ENCODE measurements at places on chromosomes 16 and 17. TPM values are rescaled to one million over a fixed set of nuclear protein-coding genes. Genes with fewer than 3 reads are reported as not detected.

GRCh38 chr16:79287424-79287917 lies 313.1 kb downstream of the MAF start:
- no peak for DNase-seq

DNA sequence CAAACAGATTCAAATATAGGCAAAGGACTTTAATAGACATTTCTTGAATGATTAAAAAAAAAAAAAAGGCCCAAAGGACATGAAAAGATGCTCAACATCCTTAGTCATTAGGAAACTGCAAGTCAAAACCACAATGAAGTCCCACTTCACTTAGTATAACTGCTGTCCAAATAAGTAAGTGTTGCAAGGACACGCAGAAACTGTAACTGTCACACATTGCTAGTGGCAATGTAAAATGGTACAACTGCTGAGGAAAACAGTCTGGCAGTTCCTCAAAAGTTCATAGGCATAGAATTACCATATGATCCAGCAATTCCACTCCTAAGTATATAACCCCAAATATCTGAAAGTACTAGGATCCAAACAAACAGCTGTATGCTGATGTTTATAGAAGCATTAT lies 112.7 kb downstream of the BRIP1 start:
- no peak for DNase-seq

DNA sequence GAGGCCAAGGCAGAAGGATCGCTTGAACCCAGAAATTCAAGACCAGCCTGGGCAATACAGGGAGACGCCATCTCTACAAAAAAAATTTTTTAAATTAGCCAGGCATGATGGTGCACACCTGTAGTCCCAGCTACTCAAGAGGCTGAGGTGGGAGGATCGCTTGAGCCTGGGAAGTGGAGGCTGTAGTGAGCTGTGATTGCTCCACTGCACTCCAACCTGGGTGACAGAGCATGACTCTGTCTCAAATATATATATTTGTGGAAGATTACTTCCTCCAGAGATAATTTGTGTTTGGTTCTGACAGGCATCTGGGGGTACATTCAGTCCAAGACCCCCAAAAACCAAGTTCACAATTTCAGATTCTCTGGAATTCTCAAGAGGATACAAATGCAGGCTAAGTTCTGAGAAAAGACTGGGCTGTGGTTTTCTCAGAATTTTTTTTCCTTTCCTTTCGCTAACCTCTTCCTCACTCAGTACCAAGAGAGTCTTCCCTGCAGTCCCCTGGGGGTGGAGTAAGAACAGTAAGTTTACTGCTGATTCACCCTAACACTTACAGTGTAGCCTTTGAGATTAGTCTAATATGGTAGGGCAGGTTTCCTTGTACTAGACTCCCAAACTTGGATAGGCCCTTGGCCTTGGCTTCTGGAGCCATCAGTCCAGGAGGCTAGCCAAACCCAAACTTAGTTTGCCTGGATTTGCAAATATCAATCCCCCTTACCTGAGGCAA lies 15.1 kb downstream of the GSDMB start:
- DNase-seq: no peak

- no peak for DNase-seq
Measured at GRCh38 chr16:17414916-17415315, 55.8 kb downstream of the XYLT1 start.

The TNK1 gene
- 5.8 TPM for total RNA-seq

The MAF gene
- 10.4 TPM for total RNA-seq

GRCh38 chr17:33977729-33978514 lies 277.2 kb upstream of the CCL2 start:
- DNase-seq: no peak

DNA sequence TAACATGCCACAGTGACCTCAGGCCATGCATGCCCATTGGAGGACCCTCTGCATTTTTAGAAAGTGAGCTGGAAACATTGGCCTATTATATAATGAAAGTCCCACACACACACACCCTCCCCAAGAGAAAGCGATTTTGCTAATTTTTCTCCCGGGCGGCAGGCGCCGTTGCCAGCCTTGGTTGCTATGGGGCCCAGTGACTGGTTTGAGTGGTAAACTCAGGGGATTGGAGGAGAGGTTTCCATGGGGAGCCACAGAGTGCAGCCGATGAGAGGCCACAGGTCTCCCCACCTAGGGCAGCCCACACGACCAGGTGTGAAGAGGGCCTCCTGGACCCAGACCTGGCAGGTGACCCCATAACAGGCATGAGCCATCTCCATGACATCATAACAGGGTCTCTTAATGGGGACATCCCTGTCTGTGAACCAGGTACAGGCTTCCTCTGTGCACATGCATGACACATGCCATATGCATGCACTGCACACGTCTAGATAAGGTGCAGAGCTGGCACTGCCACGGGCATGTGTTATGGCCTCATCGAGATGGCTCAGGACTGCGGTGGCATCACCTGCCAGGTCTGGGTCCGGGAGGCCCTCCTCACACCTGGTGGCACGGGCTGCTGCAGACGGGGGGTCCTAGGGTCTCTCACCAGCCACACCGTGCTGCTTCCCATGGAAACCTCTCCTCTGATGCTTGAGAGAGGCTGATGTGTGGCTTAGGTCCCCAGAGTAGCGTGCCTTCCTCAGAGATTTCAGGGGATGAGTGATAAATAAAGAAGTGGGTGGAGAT lies 144.1 kb downstream of the RBFOX3 start:
- no peak for DNase-seq

The CD300C gene
- total RNA-seq: 1.5 TPM

The ZNF830 gene
- total RNA-seq: 3.8 TPM

The SRR gene
- total RNA-seq: 5.3 TPM

DNA sequence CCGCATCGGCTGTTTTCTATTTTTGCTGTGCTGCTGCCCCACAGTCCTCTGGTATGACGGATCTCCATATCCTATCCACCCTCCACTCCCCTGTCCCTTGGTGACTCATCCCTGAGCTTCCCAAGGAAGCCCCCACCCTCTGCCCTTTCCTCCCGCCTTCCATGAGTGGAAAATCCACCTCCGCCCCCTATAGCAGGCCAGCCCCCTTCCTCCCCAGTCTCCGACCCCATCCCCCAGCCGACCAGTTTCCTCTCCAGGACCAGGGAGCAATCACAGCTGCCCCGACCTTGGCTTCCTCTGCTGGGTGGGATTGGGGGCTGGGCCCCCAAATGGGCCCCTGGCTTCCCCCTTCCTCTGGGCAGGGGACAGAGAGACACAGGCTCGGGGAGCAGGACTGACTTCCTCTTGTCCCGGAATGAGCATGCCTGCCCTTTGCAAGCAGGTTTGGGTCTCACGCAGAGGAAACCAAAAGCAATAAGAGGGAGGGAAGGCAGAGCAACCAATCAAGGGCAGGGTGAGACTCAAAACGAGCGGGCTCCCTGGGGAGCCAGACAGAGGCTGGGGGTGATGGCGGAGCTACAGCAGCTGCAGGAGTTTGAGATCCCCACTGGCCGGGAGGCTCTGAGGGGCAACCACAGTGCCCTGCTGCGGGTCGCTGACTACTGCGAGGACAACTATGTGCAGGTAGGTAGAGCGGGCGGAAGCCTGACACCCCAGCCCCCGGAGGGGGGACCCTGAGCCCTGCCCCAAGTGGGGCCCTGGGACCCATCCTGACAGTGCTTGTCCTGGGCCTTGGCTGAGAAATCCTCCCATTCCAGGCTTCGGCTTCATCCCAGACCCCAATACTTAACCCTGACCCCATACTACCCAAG lies at the start of the genes ABI3 and GNGT2:
ABI3 (plus strand) TSS at position 550 of the 872 bp plus-strand sequence; CDS start at position 568, 18 bp downstream.
GNGT2 (minus strand) TSS at position 417 of the 872 bp plus-strand sequence. CDS start 3,152 bp downstream, outside the sequence.
- DNase-seq: no peak

DNA sequence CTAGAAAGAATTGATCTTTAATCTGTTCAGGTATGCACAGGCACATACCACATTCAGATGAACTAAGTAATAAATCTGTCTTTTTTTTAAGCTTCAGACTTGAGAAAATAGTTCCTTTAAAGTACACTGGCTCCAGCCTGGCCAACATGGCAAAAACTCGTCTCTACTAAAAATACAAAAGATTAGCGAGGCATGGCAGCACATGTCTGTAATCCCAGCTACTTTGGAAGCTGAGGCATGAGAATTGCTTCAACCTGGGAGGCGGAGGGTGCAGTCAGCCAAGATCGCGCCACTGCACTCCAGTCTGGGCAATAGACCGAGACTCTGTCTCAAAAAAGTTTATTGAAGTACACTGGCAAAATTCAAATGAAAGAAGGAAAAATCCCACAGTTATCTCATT lies 111.0 kb upstream of the NETO2 start:
- DNase-seq: no peak

- peak; percentile 88 for DNase-seq
Measured at GRCh38 chr17:72556944-72557826, 436.4 kb downstream of the SOX9 start.

GRCh38 chr17:49995055-49995738 lies at the start of gene DLX3:
TSS of gene DLX3 (minus strand) at chr17:49995224. CDS start at chr17:49994998, 226 bp downstream.
- DNase-seq: peak; percentile 62

The EVI2A gene
- total RNA-seq: 0.35 TPM

The HOXB5 gene
- total RNA-seq: 0.90 TPM

GRCh38 chr16:89155184-89155679 lies 16.3 kb upstream of the CDH15 start:
- DNase-seq: peak; percentile 45

The RAB40C gene
- total RNA-seq: 19.4 TPM

GRCh38 chr16:77584205-77584859 lies 138.0 kb upstream of the NUDT7 start:
- DNase-seq: no peak

GRCh38 chr16:85164838-85165516 lies 52.7 kb upstream of the CIBAR2 start:
- DNase-seq: no peak

DNA sequence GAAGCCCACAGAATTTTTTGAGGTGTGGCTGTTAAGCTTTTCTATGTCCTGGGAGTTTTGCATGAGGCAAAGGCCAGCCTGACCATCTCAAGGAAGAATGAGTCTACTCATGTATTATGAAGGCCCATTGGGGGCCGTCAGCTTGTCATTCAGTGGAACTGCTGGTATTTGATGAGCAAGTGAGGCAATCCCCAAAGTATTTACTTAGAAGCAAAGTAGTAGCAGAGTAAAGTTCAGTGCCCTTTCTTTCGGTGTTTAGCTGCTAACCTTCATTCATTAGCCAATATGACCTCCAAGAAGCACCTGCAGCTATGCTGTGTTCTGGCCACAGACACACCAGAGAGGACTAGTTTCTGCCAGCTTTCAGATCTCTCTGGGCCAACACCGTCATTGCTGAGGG lies 80.2 kb downstream of the RPA1 start:
- DNase-seq: no peak

DNA sequence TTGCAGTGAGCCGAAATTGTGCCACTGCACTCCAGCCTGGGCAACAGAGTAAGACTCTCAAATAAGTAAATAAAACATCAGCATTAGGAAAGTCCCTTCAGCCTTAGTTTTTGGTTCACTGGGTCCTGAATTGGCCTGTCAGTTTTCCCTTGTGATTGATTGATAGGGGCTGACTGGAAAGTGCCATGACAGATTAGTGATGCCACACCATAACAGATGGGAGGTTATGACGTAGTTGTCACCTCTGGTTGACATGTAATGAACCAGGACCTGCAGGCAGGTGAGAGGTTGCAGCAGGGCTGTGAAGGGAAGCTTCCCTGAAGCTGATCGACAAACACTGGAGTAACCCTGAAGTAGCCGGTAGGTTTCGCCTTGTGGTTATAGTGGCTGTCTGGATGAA lies 41.8 kb downstream of the CDH3 start:
- no peak for DNase-seq

The CIITA gene
- 1.8 TPM for total RNA-seq

- DNase-seq: no peak
Measured at GRCh38 chr17:36088670-36089338, 1.1 kb downstream of the CCL3 start.

- no peak for DNase-seq
Measured at GRCh38 chr17:32814836-32815235, 62.1 kb downstream of the MYO1D start.

The KRTAP4-1 gene
- not detected for total RNA-seq

The TNFRSF13B gene
- 0.16 TPM for total RNA-seq

The FOXO3B gene
- total RNA-seq: 0.95 TPM

DNA sequence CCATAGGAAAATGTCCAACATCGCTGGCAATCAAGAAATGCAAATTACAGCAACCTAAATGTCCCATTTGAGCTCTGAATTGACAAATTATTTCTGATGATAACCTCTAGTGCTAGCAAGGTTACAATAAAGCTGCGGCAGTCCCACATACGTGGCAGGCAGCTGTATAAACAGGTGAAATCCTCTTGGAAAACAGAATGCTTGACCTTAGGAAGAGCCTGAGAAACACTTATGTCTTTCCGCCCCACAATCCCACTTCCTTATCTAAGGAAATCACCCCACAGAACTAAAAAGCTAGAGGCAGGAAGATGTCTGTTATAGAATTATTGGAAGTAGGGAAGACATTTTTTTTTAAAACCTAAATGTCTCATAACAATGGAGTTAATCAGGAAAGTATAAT lies 154.3 kb downstream of the KATNIP start:
- DNase-seq: no peak

DNA sequence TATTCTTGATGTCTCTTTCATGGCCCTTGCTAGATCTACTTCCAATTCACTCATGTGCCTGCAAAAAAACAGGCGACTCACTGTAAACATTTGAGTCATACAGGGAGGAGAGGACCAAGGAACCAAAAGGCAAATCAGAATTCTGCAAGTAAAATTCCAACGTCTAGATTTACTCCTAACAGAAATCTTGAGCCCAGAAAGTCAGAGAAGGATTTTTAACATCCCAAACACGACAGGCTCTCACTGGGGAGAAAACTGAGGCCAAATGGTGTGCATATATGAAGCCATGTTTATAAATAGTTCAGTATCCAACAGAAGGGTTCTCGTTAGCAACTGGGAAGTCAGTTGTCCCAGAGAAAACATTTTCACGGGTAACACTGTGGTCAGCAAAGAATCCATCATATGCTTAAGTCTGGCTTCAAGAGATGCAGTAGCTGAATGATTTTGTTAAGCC lies 40.1 kb downstream of the LITAF start:
- no peak for DNase-seq

The RAMP2 gene
- total RNA-seq: 8.8 TPM

DNA sequence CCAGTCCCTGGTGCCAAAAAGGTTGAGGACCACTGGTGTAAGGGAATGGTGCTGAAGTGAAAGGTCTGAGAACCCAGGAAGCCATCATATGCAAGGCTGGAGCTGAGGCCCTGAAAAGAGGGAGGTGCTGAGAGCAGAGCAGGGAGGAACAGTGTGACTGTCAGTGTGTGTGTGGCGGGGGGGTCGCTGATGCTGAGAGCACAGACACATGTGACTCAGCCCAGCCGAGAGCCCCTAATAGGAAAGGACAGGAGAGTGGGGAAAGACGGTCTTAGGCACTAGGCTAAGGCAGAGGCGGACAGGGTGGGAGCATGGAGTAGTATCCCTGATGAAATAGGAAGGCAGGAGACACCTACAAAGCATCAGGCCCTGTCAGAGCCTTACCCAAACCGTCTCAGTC lies 1.2 kb downstream of the B9D1 start:
- DNase-seq: peak; percentile 32

- DNase-seq: no peak
Measured at GRCh38 chr17:4189280-4189679, 46.3 kb downstream of the CYB5D2 start.

Data from pancreas (tissue), 10 donors.